ENCODE measurements at places on chromosomes 3 and 15.

DNA sequence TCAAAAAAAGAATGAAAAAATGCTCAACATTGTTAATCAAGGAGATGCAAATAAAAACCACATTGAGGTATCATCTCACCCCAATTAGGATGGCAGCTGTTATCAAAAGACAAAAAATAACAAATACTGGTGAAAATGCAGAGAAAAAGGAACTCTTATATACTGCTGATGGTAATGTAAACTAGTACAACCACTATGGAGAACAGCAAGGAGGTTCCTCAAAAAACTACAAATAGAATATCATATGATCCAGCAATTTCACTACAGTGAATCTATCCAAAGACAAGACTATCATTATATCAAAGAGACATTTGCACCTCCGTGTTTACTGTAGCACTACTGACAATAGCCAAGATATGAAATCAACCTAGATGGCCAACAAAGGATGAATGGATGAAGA is 58.4 kb downstream of the PEAK1 start:
- DNase-seq: no peak

DNA sequence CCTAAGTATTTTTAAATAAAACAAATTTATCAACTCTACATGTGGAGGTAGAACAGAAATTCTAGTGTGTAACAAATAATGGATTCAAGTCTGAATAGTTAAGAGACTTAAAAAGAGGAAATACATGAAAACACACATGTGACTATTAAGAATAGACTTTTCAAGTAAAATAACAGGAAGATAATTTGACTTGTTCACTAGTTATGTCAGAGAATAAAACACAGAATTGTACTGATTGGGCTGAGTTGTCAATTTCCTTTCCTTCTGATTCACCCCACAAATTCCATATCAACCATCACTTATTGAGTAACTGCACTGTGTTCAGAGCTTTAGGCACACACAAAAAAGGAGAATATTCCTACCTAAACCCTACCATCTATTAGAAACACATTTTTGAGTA is 557.2 kb downstream of the TUSC7 start:
- DNase-seq: no peak

GRCh38 chr3:78969483-78969882 is 798.3 kb downstream of the ROBO1 start:
- no peak for DNase-seq

GRCh38 chr3:195853996-195854395 is 42.3 kb upstream of the MUC4 start:
- DNase-seq: no peak

GRCh38 chr3:17765819-17766472 is 23.5 kb upstream of the TBC1D5 start:
- DNase-seq: no peak

GRCh38 chr3:160956785-160957184 is 148.4 kb downstream of the B3GALNT1 start:
- no peak for DNase-seq

DNA sequence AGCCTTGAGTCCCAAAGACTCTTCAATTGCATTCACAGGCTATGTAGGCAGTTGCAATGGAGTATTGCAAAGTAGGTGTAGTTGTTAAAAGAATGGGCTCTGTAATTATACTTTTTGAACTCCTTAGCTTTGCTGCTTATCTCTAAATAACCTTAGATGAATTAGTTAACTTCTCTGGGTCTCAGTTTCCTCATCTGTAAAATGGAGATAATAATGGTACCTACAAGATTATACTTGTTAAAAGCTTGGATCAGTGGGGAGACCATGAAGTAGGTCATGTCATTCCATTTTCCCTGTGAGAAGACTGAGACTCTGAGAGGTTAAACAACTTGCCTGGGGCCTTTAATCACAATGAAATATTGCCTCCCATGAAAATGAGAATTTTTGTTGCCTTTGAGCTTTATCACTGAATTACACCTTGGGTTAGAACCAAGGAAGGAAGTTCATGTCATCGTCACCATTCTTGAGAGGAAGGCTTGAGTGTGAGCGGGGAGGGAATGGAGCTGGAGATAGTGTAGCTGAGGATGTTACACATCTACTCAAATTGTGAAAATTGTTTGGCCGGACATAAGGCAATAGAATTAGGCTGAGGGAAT is 38.1 kb downstream of the CTDSPL start:
- DNase-seq: no peak

DNA sequence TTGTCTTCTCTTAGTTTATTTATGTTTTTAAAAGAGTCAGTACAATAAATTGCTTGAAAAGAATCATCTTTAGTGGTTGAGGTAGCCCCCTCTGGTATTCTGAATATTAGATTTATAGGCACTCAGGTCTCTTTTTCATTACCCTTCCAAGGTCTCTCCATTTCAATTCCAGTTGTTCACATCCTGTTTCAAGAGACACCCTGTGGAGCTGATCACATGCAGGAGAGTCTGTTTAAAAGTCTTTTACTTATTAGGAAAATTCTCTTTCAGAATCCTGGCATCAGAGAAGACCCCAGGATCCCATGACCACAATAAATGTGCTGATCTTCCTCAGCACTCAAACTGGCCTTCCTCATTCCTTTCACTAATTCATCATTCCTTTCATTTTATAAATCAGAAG is 195.7 kb downstream of the ZIC4 start:
- DNase-seq: no peak

DNA sequence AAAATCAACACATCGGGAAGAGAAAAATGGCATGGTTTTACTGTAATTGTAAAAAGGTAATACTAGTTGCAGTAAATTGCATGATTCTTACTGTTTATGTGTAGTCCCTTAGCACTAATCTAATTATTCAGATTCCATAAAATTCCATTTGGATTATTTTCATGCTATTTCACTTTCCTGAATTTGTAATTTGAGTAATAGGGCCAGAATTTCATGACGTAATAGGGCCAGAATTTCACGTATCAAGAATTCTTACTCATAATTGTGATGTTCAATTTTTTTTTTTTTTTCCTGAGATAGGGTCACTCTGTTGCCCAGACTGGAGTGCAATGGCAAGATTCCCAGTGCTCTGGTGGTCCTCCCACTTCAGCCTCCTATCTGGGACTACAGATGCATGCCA is 2.9 kb upstream of the U2SURP start:
- DNase-seq: no peak

- no peak for DNase-seq
These were observed 41.7 kb downstream of the AQP9 start for GRCh38 chr15:58179741-58180381.

DNA sequence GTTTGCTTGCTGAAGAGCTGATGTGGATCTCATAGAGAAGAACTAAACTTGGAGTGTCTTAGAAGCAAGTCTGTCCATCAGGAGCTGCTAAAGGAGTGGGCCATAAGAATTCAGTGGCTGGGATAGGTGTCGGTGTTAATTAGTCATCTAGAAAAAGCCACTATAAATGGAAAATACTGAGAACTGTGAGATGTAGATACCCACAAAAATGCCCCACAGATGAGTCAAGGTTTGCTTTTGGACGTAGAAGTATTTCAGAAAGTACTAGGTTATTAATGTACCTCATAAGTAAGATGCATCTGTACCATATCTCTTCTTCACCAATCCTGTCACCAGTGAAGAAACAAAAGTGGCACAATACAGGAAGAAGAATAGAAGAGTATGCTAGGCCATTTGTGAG is 530.9 kb upstream of the TGFBR2 start:
- no peak for DNase-seq

- no peak for DNase-seq
These were observed 28.5 kb downstream of the MFSD1 start for GRCh38 chr3:158830391-158830790.

DNA sequence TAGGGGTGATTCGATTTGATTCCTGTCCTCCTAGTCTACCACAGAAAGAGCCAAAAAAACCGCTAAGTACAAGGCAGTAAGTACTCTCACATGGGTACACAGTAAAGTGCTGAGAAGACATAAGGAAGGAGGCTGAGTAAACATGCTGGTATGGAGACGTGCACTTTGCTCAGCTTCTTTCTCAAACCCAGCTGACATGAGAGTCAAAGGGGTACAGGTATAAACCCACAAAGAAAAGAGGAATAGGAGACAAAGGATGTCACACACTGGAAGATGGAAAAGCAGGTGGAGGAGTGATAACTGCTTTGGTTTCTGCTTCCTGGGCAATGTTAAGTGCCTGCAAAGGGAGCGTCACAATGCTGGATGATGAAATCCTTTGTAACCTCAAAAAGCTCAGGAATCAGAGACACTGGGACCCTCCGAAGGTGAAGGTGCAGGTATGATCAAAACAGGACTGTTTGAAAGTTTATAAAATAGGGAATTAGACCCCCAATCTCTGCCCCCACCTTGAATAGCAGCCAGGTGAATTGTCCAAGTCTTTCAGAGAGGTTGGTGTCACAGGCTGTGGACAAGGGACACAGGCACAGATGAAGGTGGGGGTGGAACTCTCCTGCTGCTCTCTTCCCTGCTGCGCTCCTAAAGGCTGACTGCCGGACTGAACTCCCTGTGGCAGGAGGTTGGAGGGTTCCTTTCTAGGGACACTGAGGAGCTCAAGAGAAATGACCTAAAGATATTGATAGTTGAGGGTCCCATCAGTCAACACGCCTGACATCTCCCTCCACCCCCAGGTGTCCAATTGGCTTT is 101.8 kb downstream of the RAB11A start:
- DNase-seq: no peak

GRCh38 chr3:125693887-125694286 is 98.6 kb upstream of the OSBPL11 start:
- no peak for DNase-seq

GRCh38 chr15:78938658-78939488 is 6.0 kb downstream of the CTSH start:
- DNase-seq: no peak

- DNase-seq: no peak
These were observed at the start of gene RMDN3 for GRCh38 chr15:40754883-40755811. RMDN3 (minus strand) TSS chr15:40755254; CDS start chr15:40754783, 471 bp downstream.

DNA sequence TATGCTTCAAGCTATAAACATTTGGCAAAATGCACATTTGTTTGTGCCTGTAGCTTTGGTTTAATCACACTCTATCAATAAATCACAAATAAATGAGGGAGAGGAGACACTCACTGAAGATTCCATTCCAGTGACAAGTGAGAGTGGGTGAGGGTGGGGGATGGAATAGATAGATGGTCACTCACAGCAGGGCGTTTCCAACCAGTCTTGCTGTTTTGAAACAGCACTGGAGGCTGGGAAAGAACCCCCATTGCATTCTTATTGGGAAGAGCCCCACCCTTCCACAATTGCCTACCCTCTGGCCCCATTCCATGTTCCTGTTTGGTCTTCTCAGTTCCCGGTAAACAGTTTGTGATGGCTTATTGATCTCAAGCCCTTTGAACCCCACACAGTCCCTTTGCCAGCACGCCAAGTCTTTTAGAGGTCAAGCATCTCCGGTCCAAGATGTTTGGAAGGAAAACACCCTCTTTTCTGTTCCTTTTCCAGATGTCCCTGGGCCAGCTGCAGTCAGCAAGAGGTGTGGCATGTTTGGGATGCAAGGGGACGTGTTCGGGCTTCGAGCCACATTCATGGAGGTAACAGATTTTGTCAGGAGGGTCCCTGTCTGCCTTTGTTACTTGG is 30.7 kb downstream of the LMCD1 start:
- peak; percentile 95 for DNase-seq

DNA sequence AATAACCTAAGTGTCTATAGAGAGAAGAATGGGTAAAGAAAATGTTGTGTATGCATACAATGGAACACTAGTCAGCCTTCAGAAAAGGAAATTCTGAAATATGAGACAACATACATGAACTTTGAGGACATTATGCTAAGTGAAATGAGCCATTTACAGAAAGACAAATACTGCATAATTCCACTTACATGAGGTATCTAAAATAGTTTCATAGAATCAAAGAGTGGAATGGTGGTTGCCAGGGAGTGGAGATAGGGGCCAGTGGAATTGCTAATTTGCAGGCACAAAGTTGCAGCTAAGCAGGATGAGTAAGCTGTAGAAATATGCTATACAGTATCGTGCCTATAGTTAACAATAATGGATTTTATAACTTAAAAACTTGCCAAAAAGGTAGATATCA is 779.6 kb upstream of the ARPP21 start:
- DNase-seq: no peak

- DNase-seq: no peak
These were observed 257.9 kb downstream of the UACA start for GRCh38 chr15:70505411-70505919.

GRCh38 chr3:58731673-58732072 is 65.1 kb upstream of the FAM3D start:
- DNase-seq: no peak

DNA sequence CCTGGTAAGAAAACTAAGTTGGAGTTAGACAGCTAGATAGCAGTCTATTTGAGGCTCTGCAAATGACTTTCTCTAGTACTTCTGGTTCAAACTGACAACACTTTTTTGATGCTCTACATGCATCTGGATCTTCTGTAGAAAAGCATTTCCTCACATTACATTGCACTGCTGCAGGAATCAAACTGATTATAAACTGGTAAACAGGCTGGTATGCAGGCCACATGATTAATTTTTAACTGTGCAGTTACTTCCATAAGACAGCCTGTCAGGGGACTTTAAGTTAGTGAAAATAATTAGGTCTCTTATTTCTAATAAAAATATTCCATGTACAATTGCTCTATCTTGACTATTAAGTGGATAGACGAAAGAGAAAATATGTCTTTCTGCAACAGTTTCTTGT is 550.0 kb upstream of the ALCAM start:
- DNase-seq: no peak

GRCh38 chr15:90970274-90970673 is 15.6 kb downstream of the RCCD1 start:
- DNase-seq: no peak

DNA sequence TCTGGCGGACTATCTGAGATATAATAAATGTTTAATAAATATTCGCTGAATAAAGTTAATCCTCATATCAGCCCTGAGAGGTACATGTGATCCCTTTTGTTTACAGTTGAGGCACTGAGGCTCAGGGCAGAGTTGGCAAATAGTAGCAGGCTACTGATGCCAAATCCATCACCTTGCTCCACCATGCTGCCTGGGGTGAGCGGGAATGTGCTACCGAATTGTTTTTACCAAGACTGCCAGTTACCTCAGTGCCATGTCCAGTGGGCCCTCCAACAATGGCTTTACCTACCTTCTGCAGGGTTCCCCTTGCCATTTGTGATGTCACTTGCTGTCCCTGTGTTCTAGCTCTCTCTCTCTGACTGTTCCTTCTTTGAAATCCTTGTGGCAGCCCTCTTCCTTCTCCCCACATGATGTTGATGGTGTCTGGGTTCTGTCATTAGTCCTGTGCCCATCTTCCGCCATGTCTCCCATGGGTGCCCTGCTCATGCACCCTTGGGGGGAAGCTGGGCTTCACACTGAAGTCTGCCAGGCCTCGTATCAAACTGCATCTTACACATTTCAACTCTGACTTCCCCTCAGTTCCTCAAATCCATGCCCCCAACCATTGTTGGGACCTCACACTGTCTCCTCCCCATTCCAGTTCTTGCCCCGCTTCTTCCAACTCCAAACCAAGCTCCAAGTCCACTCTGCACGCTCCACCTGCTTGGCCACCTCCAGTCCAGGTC is 35.4 kb downstream of the SLCO2A1 start:
- no peak for DNase-seq

- DNase-seq: no peak
These were observed 1.3 kb downstream of the CAMK2N2 start for GRCh38 chr3:184259878-184260723.

GRCh38 chr3:107272471-107272870 is 104.8 kb upstream of the CCDC54 start:
- no peak for DNase-seq
